ENCODE measurements at places on chromosomes 6 and 20.

DNA sequence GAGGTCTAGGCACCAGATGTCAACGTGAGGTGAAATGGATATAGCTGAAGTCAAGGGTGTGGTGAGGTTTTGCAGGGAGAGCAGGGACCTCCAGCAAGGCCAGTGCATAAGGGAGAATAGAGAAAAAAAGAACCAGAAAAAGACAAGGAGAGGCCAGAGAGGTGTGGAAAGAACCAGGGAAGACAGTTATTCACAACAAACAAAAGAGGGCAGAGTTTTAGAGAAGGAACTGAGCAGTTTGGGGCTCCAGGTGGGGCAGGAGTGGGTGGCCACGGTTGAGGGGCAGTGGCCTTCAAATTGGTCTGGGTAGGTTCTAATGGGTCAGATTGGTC lies 11.6 kb upstream of the NQO2 start:
- DNase-seq = no peak

DNA sequence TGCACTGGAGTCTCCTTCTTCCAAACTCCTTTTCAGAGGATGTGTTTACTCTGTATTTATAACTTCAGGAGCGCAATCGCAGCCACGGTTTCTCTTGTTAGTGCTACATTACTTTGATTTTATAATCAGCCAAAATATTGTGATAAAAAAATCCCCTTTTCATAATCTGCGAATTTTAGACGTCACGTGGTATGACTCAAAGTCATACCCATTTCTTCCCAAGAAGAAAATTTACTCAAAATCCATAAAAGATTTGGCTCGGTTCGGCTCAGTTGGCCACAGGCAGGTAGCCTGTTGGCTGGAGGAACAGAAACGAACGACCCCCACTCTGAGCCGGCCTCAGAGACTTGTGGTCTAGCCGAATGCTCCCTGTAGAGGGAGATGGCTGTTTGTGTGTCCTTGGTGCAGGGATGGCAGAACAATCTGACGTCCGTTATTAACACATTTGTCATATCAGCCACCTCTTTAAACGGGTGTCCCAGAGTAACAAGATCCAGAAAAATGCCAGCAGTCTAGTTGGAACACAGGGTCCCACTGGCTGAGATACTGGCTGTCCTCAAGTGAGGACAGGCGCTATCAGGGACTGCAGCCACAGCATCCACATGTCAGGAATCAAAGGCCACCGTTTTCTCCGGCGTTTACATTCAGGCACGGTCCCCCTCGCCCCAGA lies 247.6 kb downstream of the DLL1 start:
- no peak for DNase-seq

DNA sequence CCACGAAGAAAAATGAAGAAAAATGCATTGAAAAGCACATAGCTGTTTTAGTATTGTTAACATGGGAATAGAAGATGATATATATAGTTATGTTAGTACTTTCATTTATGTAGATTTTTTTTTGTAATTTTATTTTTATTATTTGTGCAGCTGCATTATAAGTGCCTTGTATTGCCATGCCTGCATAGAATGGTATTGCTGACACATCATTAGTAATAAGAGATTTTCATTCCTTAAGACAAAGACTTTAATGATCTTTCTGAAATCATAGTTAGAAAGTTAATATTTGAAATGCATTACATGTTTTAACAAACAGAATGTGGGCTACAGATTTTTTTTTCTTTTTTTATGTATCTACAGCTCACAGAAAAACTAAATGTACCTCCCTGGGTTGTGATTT lies 506.5 kb downstream of the NKAIN2 start:
- DNase-seq = no peak

- DNase-seq = no peak
Observed at GRCh38 chr6:133358574-133359150, 117.5 kb downstream of the EYA4 start.

GRCh38 chr6:36136034-36136433 lies 5.7 kb downstream of the MAPK13 start:
- no peak for DNase-seq

GRCh38 chr6:99216959-99217358 lies 132.5 kb downstream of the FAXC start:
- no peak for DNase-seq

DNA sequence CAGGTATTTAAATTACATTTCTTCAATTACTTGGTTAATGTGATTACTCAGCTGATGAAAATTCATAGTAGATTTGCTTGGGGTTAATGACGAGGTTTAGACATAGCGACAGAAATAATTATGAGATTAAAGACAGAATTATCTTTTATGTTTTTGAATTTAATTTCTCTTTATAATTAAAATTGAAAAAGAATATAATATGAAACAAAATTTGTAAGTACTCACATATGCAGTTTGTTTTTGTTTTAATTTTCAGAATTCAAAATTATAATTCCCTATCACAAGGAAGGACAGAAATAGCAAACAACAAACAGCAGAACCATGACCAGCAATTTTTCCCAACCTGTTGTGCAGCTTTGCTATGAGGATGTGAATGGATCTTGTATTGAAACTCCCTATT lies at the start of gene TAAR8:
Gene TAAR8 (plus strand): TSS at position 301 of the 400 bp plus-strand sequence. CDS start 21 bp downstream, at position 322.
- no peak for DNase-seq

- no peak for DNase-seq
Observed at GRCh38 chr6:111307275-111307858, 175.7 kb downstream of the REV3L start.

GRCh38 chr6:139080255-139080920 lies 51.8 kb downstream of the ABRACL start:
- peak; percentile 6 for DNase-seq

GRCh38 chr20:57813509-57814269 lies 103.9 kb upstream of the PMEPA1 start:
- DNase-seq = no peak

DNA sequence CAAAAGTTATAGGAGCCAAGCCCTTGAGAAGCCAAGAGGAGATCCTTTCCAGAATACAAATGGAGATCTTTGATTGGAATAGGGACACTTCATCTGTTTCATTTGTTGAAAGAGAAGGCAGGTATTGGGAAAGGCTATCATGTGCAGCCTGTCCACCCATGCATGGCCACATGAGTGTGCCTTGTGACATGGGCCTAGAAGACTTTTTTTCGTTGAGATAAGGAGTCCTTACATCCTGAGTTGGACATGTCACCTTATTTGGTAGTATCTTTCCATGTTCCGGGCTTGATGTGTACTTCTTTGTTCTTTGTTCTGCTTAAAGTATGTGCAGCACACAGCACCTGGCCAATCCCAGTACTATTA lies 42.1 kb upstream of the SYNCRIP start:
- DNase-seq = no peak

DNA sequence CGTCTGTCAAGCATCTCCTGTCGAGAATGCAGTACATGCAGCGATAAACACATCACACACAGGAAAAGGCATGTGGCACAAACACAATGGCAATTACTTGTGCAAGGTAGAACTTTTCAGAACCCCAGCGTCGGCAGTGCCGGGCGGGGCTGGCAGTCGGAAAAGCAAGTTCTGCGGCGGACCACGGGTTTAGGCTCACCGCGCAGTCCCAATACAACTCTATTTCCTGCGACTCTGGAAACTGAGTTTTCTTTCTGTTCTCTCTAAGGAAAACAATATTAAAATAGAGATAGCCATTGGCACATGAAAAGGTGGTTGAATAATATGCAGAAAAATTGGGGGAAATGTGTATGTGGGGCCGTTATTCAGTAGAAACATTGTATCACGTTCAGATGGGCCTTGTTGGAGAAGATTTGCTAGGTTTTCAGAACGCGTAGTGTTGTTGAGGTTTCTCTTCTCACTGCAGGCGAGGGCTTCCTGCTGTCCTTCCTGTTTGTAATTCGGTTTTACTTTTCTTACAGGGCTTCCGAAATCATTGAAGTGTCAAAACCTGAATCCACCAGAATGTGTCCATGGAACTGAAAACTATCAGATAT lies 369.5 kb downstream of the THBS2 start:
- DNase-seq = no peak

DNA sequence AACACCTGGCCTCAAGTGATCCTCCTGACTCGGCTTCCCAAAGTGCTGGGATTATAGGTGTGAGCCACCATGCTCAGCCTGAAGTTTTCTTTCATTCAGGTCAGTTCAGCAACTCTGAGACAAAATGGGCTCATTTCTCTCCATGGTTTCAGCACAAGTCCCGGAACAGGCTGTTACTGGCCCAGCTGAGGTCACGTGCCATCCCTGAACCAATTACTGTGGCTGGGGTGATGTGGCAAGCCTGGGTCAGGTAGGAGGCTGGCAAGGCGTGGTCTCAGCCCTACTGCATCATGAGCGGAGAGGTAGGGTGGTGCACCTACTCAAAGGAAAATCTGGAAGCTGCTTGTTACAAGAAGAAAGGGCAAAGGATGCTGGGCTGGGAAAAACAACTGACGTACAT lies 326.4 kb downstream of the KIF16B start:
- DNase-seq = no peak

- DNase-seq = no peak
Observed at GRCh38 chr20:53222932-53223331, 250.8 kb downstream of the TSHZ2 start.

- DNase-seq = no peak
Observed at GRCh38 chr6:33761922-33762629, 15.4 kb upstream of the IP6K3 start.
